ENCODE measurements at places on chromosomes 2 and 18.

DNA sequence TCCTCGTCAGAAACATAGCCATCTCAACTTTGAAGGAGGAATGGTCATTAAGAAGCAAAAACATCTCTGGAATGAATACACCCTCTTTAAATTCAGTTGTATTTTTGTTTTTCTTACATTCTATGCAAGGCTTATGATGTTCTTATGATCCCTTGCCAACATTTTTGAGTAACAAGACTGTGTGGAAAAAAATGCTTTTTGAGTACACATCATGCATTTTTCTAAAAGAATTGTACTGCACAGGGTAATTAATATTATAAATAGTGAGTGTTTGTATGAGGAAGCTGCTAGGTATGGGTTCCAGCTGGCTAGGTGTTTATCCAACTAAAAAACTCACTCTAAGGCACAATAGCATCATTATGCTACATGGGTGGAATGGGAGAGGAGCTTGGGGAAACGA is 59.0 kb upstream of the SPATS2L start:
- DNase-seq, result no peak

DNA sequence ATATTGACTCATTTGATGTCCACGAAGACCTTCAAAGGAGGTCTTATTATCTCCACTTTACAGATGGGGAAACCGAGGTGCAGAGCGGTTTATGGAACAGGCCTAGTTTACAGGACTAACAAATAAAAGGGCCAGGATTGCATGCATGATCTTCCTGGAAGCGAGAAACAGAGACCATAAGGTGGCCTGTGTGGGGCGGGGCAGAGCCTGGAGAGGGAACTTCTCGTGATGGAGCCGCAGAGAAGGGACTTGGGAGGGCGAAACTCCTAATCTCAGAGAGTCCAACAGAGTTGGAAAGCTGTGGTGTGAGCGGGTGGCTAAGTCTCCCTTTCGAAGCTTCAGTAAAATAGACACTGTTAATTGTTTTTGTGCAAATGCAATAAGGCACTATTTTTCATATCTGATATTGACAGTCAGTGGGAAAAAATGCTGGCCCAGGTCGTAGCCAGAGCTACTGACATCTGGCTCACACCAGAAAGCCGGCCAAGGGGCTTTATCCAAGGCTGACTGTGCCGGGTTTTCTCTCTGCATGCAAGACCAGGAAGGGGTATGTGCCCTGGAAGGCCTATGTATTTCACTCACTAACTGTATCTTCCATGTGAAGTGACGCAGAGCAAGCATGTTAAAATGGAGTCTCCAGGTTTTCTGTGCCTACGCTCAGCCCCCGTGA is 4.5 kb downstream of the INPP5D start:
- no peak for DNase-seq

GRCh38 chr18:23793985-23794867 is 105.0 kb downstream of the LAMA3 start:
- no peak for DNase-seq

DNA sequence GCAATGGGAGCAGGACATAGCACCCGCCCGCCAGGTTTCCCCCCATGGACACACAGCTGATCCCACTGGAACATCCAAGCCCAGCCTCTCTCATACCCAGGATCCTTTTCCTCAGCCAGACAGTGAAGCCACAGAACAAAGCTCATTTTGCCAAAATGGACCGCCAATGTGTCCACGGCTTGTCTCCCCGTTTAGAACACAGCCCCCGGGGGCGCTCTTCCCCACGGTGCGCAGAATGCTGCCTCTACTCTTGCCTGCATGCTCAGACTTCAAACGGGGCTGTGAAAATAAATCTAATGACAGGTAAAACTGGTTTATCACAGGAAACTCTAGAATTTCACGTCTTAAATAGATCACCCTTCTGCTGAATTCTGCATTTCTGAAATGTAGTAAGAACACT is 548.5 kb upstream of the ID2 start:
- no peak for DNase-seq

DNA sequence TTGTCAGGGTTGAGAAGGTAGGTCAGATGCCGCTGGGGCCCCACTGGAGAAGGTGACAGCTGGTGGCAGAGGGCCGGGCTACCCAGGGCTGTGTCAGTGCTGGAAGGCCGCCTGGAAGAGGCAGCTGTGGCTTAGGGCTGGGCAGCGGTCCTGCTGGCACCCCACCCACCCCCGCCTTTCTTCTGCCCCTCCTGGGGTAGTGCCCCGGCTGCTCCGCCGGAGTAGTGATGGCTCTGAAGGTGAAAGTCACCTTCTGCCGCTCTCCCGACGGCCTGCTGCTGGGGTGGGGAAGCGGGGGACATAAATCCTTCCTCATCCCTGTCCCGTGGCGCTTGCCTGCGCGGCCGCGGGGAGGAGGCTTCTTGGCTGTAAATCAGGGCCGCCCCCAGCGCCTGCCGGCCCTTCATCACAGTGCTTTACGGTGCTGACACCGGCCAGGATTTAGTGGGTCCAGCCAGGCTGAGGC is 332.2 kb downstream of the DYSF start:
- DNase-seq, result no peak

Measured in activated T-cell treated with anti-CD3 and anti-CD28 coated beads for 24 hours (primary cell).